Activated T-cell treated with anti-CD3 and anti-CD28 coated beads, Interleukin-2, amount 50 U/mL, for 4 hours (primary cell): ENCODE measurements at places on chromosomes 1 and 21. TPM values are rescaled to one million over a fixed set of nuclear protein-coding genes. Genes with fewer than 3 reads are reported as not detected.

- DNase-seq = no peak
Observed at GRCh38 chr1:165454091-165454610, 9.2 kb upstream of the RXRG start.

GRCh38 chr1:11337580-11338073, 64.6 kb downstream of the UBIAD1 start:
- DNase-seq = peak; percentile 65

DNA sequence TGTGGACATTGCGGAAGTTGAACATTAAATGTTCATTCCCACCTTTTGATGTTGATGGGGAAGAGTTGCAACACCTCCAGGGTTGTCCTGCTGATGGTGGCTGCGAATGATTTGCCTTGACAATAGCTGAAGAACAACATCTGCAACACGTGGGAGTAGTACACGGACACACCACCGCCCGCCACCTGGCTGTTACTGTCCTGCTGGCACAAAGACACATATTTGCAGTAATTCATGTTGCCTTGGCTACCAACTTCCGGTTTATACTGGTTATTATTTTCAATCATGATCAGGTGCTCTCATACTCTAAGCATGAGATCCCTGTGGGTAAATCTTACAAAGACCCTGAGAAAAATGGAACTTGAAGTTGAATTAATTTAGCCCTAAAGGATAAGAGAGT, 55.2 kb downstream of the UBR4 start:
- DNase-seq = no peak

DNA sequence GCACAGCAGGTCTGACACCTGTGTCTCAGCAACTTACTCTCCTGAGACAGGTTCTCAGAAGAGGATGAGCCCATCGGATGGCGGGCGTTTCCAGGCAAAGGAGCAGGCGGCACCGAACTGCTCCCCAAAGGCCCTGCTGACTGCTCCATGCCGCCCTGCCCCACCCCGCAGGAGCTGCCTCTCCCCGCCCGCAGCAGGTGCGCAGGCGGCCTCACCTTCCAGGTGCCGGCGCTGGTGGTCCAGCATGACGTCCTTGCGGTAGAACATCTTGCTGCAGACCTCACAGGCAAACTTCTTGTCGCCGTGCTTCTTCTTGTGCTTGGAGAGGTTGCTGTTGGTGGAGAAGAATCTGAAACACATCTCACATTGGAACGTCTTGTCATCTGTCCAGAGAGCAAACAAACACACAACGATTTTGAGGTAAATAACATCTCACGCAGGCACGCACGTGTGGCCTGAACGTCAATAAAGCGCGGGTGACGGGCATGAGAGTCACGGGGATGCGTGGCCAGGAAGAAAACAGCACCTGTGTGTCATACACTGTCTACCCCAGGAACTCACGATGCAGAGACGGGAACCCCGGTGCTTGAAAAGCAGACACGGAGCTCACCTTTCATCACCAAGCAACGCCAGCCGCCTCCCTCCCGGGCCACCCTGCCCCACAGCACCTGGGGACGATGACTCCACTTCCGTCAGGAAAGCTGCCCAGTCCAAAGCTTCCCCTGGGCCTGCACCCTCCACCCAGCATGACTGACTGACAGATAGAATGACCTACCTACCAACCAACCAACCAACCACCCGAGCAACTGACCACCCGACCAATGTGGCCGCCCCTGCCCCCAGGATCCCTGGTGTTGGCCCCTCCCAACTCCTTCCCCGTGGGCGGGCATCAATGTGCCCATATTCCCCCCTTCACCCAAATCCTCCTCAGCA, 50.9 kb downstream of the PRDM15 start:
- no peak for DNase-seq

Gene RIMS3
- total RNA-seq = 0.57 TPM

Gene OR10J1
- total RNA-seq = not detected

Gene FCGR2B
- total RNA-seq = 0.13 TPM

Gene BEND5
- 1.4 TPM for total RNA-seq

DNA sequence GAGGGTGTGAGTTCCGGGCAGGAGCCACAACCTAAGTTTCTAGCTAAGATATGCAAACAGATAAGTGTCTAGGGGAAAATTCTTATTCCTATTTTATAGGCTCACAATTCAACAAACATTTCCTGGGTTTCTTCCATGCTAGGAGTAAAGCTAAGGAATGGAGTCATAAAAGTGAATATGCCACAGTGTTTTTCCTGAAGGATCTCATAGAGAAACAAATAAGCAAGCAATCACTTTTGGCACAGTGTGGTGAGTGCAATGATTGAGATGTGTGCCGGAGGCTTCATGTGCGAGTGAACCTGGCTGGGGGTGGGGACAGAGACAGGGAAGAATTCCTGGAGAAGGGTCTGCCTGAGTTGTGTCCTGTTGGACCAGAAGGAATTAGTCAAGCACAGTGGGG, 147.4 kb downstream of the TENT5C start:
- no peak for DNase-seq

DNA sequence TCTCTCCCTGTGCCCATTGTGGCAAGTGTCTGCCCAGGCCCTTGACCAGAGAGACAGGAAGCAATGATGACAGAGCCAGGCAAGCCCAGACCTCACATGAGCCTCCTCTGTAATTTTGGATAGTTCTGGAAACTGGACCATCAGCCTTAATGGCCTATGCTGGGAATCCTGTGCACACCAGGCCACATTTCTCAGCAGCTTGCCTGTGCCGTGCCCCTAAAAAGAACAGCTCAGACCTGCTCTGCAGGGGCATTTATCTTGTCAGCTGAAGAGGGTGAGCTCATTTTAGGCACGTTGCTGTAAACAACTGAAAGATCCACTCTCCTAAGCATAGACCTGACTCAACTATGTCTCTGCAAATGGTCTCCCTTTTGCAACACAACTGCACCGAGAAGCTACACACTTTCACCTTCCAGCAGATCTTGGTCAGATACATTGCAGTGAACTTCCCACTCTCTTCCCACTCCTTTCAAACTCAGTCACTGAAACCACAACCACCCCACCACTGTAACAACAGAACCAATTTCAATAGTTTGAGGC, 53.5 kb upstream of the BACH1 start:
- no peak for DNase-seq

GRCh38 chr1:15345705-15346345, 63.9 kb upstream of the EFHD2 start:
- DNase-seq = peak; percentile 48

Gene PLA2G2D
- total RNA-seq = not detected

Gene PTPRU
- 0.19 TPM for total RNA-seq

GRCh38 chr1:27398405-27399149, 6.2 kb downstream of the GPR3 start:
- DNase-seq = no peak

GRCh38 chr1:13619909-13620308, 36.3 kb downstream of the PDPN start:
- no peak for DNase-seq

GRCh38 chr1:24878045-24878444, 52.0 kb downstream of the RUNX3 start:
- DNase-seq = no peak

DNA sequence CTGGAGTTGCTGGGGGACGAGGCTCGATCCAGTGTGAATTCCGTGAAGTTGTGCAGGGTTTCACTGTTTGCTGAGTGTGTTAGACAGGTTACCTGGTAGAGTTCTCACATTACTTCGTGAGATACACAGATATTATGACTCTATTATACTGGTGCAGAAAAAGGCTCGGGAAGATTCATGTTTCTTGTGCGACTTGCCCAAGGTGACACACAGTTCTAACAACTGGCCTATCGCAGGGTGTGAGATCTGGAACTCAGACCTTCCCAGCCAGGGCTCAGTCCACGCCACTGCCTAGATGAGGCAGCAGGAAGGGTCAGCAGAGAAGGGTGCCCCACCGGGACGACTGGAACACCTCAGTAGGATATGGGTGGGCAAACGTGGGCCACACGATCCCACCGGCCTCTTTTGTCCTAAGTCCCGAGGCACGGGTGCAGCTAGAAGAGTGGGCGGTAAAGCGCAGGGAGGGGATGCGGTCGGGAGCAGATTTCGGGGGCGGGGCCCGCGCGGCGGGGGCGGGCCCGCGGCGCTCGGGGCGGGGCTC, 296 bp upstream of the RNPEP start:
- peak; percentile 65 for DNase-seq
